Activated T-cell treated with anti-CD3 and anti-CD28 coated beads for 24 hours (primary cell): ENCODE measurements at places on chromosomes 12 and 14.

GRCh38 chr12:121806009-121806545 lies 2.3 kb downstream of the SETD1B start:
- no peak for DNase-seq

GRCh38 chr14:68345738-68346137 lies 447.1 kb downstream of the ZFP36L1 start:
- DNase-seq = no peak

DNA sequence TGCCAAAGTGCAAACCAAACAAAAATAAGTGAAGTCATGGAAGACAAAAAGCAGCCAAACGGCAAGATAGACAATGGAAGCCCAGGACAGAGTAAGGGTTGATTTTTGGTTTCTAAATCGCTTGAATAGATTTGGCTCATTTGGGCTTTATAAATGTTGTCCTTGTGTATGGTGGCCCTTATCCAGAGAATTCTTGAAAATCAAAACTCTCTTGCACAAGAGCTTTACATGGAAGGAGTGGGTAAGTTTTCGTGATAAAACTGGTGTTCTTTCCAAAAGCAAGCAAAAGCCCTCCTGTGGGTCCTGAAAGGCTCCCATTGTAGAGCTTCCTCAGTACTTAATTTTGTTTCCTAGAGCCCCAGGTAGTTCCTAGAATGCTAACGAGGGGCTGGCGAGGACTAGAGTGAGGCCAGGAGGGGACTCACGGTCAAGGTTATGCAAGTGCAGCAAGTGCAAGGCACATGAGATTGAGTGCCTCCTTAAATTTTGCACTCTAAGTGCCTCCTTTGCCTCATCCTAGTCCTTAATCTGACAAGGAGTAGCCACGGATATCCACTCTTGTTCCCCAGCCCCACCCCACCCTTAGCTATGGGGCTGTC lies 4.1 kb downstream of the SIX6 start:
- no peak for DNase-seq

- DNase-seq = no peak
These were observed 55.9 kb downstream of the FERMT2 start for GRCh38 chr14:52895000-52895399.

DNA sequence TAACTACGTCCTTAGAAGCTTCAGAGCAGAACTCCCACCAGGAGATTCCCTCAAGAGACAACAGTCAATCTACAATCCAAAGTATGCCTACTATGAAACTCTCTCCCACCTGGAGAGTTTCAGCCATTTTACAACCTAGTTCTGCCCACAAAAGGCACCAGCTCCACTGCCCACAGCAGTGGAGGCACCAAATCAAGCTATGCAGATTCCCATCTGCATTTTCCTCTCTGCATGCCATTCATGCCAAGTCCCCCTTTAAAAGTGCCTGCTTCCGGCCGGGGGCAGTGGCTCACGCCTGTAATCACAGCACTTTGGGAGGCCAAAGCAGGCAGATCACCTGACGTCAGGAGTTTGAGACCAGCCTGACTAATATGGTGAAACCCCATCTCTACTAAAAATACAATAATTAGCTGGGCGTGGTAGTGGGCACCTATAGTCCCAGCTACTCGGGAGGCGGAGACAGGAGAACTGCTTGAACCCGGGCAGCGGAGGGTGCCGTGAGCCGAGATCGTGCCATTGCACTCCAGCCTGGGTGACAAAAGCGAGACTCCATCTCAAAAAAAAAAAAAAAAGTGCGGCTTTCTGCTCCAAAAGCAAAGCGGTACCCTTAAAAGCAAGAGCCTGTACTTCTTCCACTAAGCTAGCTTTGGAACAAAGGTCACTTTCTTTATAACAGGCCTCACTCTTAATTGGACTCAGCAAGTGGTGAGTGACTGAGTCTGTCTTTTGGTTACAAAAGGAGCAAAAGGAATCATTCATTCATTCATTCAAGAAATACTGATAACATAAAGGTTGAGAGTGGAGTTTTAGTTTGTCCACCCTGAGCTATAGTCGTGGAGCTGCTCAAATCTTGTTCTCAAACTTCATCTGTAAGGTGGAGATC lies 10.1 kb upstream of the DLGAP5 start:
- no peak for DNase-seq

GRCh38 chr12:117365049-117365616 lies 3.7 kb upstream of the NOS1 start:
- no peak for DNase-seq

DNA sequence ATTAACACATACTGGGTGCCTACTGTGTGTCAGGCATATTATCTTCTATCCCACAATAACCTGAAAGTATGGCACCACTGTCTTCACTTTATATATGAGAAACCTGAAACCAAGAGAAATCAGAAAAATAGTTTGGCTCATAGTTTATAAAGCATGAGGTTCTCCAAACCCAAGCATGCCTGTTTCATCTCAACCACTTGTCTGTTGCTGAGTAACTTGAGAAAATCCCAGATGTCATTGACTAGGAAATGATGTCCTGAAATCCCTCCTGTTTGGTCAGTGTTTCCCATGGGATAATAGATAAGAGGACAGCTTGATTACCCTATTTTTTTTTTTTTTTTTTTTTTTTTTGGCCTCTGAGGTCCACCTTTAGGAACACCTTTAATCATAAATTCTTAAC lies 2.6 kb upstream of the IFNG-AS1 start:
- DNase-seq = no peak

- DNase-seq = no peak
These were observed 48.8 kb upstream of the LTBP2 start for GRCh38 chr14:74660863-74661262.

GRCh38 chr14:21528381-21529348 lies 2.5 kb upstream of the SALL2 start:
- no peak for DNase-seq

GRCh38 chr14:49940808-49941421 lies 48.0 kb downstream of the ARF6 start:
- no peak for DNase-seq

- no peak for DNase-seq
These were observed 106.7 kb upstream of the MIS18BP1 start for GRCh38 chr14:45359746-45360145.
